ENCODE measurements at places on chromosomes 5 and 9.

DNA sequence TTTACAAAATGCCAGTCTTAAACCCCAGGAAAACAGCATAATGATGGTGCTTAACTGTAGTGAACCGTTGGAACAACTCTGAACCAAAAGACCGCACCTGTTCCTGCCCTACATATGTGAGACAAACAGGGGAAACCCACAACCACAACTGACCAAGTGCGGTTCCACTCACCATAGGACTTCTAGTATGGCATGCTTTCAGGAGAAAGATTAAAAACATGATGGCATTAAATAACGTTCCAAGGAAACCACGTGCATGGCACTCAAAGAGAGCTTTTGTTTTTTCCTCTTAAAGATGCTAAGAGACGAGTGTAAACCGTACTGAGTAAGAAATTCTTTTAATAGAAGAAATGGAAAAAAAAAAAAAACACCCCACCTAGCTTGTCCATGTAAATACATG is 119.8 kb downstream of the SSBP2 start:
- peak; percentile 86 for DNase-seq

DNA sequence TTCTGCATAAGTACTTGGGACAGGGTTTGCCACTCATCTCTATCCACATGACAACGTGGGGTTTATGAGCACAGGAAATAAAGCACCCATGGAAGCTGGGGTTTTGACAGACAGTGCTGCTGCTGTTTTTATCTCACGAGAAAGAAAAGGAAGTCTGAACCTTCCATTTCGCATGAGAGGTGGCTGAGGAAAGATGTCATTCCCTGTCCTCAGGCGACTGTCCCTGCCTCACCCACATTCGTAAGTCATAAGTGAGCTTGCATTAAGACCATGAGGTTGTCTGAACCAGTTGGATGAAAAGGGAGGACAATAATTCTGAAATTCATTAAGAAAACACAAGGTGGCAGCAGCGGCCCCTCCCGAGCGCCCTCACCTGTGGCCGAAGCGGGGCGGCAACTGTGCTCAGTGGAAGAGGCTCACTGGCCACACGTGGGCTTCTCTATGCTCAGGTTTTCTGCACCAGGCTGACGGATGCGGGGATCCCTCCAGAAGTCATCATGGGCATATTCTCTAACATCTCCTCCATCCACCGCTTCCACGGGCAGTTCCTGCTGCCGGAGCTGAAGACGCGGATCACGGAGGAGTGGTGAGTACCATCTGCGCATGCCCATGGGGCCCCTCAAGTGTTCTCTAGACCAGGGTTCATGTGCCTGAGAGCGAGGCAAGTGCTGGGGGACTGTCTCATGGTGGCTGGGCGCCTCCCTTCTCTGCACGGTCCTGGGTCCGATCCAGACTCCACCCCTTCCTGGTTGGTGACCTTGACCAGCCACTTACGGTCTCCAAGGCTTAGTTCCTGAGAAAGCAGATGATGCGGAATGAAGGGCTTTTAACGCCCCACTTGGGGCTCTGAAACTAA is 54.7 kb upstream of the SUSD3 start:
- peak; percentile 66 for DNase-seq

DNA sequence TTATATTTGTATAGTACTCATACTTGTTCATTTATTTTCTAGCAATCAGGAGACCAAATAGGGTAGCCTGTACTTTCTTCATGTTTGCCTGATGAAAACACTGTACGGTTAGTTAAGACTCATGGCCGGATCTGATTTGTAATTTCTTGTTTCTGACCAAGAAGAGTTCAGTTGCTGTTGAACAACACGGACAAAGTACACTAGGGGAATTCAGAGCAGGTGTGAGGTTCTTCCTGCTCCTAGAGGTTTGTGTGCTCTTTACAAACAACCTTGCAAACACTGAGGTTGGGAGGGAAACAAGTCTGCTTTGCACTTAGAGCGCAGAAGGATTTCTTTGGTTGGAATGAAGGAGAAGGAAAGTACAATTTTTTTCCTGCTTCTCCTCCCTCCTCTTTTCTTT is 69.7 kb downstream of the TRIO start:
- DNase-seq = no peak

DNA sequence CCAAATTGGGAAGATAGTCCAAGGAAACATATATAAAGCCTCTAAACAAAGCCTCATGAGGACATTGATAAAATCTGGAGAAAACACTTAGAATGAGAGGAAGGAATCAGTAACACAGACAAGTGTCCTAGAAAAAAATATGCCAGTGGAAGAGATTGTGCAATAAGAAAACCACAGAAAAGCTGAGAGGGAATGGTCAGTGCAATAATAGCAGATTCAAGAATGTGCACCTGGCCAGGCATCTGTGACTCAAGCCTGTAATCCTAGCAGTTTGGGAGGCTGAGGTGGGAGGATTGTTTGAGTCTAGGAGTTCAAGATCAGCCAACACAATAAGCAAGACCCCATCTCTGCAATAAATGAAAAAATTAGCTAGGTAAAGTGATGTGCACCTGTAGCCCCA is 691.2 kb upstream of the CDH6 start:
- DNase-seq = no peak

GRCh38 chr9:19104515-19105282 is 2.0 kb upstream of the HAUS6 start:
- DNase-seq = no peak

DNA sequence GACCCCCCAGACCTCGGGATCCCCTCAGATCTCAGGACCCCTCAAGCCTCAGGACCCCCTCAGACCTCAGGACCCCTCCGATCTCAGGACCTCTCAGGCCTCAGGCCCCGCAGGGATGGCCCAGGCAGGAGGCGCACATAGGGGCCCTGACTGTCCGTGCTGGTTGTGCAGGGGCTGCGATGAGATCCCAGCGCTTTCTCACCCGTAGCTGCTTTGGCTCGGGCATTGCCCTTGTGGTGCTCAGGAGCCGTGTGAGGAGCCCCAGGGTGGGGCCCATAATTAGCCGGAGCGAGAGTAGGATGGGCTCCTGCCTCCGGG is 680 bp upstream of the LPCAT1 start:
- DNase-seq = no peak

DNA sequence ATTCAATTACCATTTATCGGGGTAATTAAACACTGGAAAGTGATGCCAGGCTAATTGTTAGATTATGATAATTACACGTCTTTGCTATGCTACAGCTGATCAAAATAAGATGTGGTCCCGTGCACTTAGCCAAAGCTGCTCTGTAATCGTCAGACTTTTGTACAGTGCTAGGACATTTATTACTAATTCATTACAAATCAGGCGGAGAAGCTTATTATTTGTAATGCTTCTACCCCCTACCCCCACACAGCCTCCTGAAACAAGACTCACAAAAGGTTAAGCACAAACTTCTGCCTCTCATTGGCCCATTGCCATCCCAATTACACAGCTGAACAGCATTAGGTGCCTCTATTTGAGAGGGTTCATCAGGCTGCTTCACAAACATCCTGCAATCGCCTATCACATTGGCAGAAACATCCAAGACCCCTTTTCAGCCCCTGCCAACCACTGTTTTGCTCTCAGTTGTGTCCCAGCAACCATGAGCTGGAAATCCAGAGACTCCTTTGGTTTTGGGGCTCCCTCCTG is 232.7 kb downstream of the EFNA5 start:
- no peak for DNase-seq

DNA sequence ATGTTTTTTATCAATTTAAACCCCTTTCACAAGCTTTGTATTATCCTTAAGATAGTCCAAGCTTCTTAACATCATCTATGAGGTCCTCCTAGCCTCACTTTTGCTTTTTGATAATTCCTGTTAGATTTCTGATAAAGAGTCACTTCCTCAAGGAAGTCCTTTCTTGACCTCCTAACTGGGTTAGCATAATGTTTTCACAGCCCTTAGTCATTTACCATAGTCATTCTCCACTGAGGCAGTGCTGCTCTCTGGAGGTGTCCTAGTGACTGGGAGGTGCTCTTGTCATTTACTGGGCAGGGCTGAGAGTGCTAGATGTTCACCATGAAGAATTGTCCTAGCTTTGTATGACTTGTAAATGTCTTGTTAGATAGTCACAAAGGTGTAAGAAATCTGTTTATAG is 26.4 kb downstream of the TNPO1 start:
- DNase-seq = peak; percentile 49

GRCh38 chr9:116133163-116133562 is 20.4 kb upstream of the PAPPA start:
- no peak for DNase-seq

- no peak for DNase-seq
These were observed 244.4 kb downstream of the COX7C start for GRCh38 chr5:86862093-86862492.

GRCh38 chr5:124797665-124798087 is 51.2 kb upstream of the ZNF608 start:
- no peak for DNase-seq

DNA sequence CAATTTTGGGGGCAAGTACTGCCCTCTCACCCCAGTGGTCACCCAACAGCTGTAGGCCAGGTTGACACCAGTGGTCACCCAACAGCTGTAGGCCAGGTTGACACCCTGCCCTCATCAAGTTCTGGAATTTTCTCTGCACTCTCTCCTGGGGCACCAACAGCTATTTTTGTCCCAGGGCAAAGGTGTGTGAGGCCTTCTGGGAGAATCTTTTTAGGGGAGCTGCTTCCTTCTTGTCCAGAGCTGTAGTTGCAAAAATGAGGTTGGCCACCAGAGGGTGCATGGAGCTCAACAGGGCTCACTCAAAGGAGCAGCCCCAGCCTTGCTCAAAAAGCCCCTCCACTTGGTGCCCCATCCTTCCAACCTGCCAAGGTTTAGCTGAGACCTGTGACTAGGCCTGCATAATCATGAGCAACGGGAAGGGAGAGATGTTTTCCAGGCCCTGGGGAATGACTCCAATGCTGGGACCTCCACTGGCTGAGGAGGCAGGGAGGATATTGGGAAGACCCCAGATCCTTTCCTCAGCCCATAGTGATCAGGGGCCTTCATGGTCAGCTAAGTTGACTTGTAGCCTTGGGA is 10.6 kb upstream of the P4HA2 start:
- peak; percentile 80 for DNase-seq

- DNase-seq = no peak
These were observed 1052.0 kb downstream of the TAF11L14 start for GRCh38 chr5:18686253-18686652.

- peak; percentile 42 for DNase-seq
These were observed 3.3 kb downstream of the ANKRD33B start for GRCh38 chr5:10567121-10567591.

DNA sequence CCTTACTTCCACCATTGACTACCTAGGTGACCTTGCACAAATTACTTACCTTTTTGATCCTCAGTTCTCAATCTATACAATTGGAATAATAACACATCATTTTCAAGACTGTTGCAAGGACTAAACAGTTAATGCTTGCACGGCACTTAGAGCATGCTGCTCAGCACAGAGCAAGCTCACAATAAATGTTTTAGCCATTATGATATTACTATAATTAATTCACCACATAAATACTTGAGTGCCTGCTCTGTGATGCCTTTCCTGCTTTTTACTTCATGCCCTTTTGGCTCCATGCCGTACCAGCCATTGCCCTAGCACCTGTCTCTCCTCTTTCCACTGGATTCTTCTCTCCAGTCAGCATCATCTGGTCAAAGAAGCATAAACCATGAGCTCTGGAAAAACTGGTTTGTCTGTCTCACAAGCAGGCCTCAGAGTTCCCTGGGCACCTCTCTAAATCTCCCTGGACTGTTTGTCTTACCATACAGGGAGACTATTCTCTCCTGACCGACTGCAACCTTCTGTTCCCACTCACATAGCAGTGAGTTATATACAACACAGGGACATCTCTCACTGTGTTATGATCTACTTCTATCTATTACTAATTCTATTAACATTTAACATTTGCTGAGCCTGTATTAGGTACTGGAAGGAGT is 260.4 kb upstream of the ADRA1B start:
- DNase-seq = no peak

DNA sequence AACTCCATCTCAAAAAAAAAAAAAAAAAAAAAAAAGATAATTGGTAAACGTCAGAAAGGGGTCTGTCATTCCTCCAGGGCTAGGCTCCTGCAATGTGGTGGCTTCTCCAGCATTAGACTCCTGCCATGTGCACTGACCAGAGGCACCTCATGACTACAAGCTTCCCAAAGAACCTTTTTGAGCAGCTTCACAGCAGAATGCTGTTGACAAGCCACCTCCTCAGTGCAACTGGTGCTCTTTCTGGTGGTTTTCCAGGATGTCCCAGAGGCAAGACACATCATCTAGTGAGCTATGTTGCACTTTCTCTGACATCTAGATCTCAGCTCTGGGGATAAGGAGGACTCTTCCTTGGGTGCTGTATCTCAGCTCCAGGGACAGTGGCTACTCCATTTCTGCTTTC is 11.6 kb downstream of the RPL37 start:
- no peak for DNase-seq

DNA sequence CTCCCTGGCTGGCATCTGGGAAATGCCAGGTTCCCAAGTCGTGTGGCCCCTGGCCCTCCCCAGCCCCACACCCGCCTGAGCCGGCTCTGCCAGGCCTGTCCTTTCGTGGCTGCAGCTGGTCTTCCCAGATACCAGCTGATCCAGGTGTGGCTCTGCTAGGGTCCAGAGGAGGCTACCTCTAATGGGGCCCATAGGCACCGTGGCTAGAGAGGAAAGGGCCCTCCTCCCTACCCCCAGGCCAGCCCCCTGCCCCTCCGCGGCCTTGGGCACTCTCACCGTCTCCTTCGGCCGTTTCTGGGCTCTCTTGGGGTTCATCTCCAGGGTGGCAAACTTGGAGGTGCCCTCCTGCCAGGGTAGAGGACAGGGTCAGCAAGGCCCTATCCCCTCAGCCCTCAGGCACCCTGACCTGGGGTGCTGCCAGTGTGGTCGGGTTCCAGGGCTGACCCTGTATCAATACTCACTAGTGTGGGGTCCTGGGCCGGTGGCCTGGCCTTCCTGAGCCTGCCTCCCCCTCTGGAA is 17.0 kb downstream of the RALGDS start:
- no peak for DNase-seq

DNA sequence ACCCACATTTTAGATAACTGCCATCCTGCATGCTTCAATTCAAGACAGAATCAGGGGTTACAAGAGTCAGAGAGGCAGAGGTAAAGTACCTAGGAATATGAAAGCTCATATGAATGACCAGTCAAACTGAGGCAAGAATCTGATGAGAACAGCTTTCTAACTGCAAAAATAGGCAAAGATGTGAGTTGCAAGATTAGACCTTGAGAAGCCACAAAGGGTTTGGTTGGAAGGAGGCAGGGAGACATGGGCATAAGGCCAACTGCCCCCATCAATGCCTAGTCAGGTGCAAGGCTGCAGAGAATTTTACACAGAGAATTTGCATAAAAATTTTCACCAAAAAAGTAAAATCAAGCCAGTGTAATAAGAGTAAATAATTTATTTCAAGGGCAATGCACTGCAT is 12.8 kb downstream of the FAM114A2 start:
- peak; percentile 95 for DNase-seq

DNA sequence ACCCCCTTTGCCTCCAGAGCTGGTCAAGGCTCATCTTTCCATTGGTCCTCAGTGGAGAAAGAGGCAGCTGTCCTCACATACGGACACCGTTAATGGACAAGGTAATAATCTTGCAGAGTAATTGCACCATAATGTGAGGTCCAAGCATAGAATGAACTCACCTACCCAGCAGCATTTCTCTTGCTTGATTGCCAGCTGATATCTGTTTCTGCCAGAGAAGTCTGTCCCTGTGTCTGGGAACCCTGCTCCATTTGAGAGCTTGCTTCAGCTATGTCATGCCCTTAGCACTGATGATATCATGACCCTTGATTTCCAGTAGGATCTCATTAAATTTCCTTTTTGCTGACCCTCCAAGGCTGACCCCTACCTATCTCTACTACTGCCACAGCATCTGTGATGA is 154.6 kb downstream of the PIK3R1 start:
- peak; percentile 43 for DNase-seq

GRCh38 chr5:10632110-10632761 is 68.4 kb downstream of the ANKRD33B start:
- DNase-seq = no peak

GRCh38 chr9:98994172-98995058 is 50.7 kb downstream of the COL15A1 start:
- DNase-seq = no peak

Measured in hematopoietic multipotent progenitor cell treated with erythropoietin and hydrocortisone succinate and interleukin-3 and kit ligand, for 6 days (in vitro differentiated cells).